ENCODE measurements at places on chromosomes 7 and 10.

DNA sequence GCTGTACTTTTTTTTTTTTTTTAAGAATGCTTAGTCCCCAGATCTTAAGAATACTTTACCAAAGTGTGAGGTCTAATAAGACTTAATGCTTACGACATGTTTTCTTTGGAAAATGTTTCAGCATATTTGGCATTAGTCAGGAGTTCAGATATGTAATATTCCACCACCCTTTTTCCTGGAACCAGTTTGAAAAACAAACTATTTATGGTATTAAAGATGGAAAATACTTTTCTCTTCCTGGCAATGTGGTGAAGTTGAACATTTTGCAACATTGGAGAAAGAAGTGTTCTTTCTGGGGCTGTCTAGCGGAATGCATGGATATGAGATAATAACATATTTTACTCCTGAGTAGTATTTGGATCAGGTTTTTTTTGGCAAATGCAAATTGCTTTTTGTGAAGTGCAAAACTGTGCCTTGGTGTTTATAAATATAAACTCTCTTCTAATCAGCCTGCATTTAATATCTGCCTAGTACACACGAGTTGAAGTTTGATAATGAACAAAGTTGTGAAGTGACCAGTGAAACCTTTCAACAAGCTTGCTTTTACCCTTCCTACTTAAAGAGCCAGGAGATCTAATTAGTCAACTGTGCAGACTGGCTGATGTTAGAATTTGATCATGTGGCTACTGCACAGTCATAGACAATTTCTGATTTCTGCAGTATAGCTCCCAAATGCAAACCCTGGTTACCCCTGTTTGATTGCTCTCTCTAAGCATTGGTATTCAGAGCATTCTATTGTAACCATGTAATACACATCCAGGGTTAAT, 20.9 kb downstream of the MAP3K8 start:
- no peak overlapping the region for H3K4me3 ChIP-seq
- no peaks in the 10 kb centered on the region for H3K36me3 ChIP-seq
- peaks cover 23% of the 10 kb centered on the region for H3K4me1 ChIP-seq
- no peaks in the 10 kb centered on the region for H3K27me3 ChIP-seq
- no peak for DNase-seq
- H3K27ac ChIP-seq = peak overlapping the region; percentile 72

DNA sequence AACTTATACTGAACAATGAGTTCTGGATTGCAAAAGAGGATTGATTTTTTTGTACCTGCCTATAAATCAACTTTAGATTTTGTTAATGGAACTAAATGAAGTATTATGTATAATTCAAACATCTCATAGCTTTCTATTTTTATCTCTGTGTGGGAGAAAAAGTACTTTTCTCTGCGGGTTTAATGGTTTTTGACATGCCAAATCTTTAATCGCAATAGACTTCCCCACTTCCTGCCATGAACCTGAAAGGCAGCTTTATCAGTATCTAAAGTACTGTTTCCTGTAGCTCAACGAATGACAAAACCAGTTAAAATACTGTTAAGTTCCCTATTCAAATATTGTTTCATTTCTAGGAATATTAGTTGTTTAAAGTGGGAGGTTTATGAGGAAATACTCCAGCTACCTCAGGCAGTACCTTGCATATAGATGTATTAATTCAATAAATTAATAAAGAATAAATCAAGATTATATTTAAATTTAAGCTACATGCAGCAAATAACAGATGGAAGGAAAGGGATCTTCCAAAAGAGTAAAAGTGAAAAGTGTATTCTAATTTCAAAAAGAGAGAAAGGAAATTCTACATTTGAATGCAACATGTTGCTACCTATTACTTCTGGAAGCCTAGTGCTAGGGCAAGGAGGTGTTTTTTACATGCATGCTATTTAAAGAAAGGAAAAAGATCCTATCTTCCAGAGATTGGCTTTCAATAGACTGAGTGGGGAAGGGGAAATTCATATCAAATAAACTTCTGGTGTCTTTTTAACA, 75.9 kb downstream of the SVOPL start:
- H3K4me1 ChIP-seq = no peaks in the 10 kb centered on the region
- H3K4me3 ChIP-seq = no peak overlapping the region
- no peak overlapping the region for H3K27ac ChIP-seq
- H3K27me3 ChIP-seq = no peaks in the 10 kb centered on the region
- DNase-seq = no peak

DNA sequence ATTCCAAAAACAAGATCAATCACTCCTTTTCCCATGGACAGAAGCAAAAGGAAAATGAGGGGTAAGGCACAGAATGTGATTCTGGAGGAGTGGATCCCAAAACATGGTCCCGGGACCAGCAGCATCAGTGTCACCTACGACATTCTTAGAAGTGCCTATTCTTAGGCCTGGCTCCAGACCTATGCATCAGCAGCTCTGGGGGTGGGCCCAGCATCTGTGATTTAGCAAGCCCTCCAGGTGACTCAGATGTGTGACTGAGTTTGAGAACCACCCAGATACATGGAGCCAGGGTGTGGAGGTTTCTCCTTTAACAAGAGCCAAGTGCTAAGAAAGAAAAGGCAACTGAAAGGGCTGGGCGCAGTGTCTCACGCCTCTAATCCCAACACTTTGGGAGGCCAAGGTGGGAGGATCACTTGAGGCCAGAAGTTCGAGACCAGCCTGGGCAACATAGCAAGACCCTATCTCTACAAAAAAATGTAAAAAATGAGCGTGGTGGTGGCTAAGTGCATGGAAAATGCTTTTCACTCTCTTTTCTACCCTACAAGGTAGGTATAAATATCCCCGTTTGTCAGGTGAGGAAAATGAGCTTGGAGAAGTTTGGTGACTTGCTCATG, 17.1 kb upstream of the ARPC1A start:
- no peaks in the 10 kb centered on the region for H3K4me1 ChIP-seq
- no peaks in the 10 kb centered on the region for H3K36me3 ChIP-seq
- H3K27ac ChIP-seq = no peak overlapping the region
- DNase-seq = no peak
- H3K27me3 ChIP-seq = no peaks in the 10 kb centered on the region
- no peak overlapping the region for H3K4me3 ChIP-seq

DNA sequence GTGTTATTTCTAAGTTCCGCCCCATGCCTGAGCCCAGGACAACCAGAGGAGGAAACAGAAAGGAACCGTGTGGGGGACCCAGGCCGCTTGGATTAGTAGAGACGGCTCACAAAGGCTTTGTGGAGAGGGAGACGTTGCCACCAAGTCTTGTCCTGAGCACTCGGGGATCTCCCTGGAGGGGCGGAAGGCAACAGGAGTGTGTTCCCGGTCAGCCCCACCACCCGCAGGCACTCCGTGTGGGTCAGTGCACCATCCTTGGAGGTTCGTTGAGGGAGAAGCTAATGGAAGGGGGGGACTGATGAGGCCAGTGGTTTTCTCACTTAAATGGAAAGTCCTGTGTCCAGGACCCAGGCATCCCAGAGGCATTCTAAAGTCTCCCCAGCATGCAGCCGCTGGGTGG, 26.7 kb upstream of the EN2 start:
- no peak overlapping the region for H3K4me3 ChIP-seq
- peaks cover 18% of the 10 kb centered on the region for H3K27me3 ChIP-seq
- H3K27ac ChIP-seq = no peak overlapping the region
- no peaks in the 10 kb centered on the region for H3K4me1 ChIP-seq
- H3K36me3 ChIP-seq = no peaks in the 10 kb centered on the region

GRCh38 chr10:44977287-44978212, 1.1 kb downstream of the DEPP1 start:
- DNase-seq = no peak
- no peaks in the 10 kb centered on the region for H3K27me3 ChIP-seq
- peak overlapping the region; percentile 81 for H3K4me3 ChIP-seq
- peaks cover 74% of the 10 kb centered on the region for H3K4me1 ChIP-seq
- no peaks in the 10 kb centered on the region for H3K36me3 ChIP-seq
- peak overlapping the region; percentile 89 for H3K27ac ChIP-seq
